ENCODE measurements at places on chromosomes 2 and 18.

DNA sequence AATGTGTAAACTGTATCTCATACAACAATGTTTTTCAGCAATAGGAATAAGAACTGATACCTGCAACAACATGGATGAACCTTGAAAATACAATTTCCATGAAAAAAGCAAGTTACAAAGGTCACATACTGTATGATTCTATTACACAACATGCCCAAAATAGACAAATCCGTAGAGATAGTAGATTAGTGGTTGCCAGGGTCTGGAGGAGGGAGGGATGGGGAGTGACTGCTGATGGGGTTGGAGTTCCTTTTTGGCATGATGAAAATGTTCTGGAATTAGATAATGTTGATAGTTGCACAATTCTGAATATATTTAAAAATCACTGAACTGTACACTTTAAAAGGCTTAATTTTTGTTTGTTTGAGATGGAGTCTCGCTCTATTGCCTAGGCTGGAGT is 33.8 kb downstream of the UBXN4 start:
- DNase-seq: no peak

DNA sequence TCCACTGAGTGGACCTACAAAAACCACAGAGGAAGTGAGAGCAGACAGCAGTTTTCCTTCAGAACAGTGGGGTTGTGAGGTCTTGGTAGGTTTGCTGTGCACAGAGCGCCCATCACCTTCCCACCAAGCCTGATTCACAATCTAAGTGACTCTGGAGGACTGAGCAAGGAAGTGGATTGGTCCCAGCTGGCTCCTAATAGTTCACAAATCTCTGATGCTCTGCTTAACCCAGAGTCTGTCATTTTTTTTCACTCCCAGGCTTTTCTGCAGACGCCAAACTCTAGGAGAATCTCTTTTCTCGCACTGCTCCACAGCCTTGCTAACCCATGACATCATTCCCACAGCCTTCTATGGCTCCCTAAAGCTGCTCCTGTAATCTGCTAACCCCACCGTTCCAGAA is 280.4 kb downstream of the C1D start:
- no peak for DNase-seq

- DNase-seq: no peak
These were observed 695.5 kb downstream of the LRRTM4 start for GRCh38 chr2:76826691-76827090.

DNA sequence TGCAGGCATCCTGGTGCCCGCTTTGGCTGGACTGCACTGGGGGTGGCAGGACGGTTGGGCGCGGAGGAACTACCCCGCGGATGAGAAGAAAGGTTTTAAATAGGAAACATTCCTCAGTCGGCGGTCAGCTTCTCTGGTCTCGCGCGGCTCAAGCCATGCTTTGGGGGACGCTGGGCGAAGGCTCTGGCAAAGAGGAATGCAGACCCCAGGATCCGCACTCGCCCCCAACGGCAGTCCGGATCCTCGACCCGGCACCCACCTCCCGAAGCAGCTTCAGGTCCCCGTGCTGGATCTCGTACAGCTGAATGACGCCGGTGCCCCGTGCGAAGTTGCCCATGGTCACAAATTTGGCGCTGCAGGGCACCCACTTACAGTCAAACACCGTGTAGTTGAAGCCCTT is 686 bp upstream of the PNO1 start:
- DNase-seq: no peak

DNA sequence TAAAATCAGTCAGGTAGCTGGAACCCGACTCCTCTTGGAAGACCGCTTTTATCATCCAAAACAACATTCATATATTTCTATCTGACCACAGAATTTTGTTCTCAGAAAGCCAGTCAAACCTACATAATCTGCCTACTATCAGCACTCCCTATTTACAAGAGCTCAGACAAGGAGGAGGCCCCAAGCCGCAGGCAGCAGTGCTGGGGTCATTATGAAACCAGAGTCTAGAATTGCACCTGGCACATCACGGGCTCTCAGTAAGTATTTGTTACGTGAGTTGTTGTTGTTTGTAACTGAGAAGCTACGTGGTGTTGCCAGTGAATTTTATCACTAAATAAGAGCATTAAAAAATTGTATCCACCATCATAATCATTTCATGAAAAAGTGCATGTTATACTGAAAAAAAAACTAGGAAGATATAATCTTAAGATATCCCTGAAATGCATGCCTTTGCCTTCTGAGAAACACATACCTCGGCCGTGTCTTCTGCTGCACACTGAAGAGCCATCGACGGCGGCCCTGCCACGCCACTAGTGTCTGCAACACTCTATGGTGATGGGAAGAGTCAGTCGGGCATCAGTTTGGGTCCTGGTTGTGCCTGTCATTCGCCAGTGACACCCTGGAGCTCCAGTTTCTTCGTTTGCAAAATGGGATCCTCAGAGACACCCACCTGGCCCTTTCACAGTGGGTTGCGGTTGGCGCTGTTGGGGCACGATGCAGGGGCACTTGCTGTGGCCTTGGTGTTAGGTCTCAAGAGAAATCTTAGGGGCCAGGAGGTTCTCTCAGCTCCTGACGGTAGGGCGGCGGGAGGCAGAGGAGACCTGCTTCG is 505.9 kb downstream of the EIPR1 start:
- DNase-seq: no peak

DNA sequence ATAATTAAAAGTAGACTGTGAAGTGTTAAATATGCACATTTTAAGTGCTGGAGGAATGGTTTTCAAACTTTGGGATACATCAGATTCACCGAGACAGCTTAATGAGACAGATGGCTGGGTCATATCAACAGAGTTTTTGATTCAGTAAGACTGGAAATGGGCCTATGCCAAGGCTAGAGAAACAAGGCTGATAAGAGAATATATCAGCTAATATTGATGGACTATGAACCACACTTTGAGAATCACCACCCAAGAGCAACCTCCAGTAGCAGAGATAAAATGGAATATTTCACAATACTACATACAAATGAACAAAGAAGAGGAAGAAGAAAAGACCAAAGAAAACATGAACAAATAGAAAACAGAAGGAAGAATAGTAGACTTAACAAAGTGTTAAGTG is 450.2 kb upstream of the KLHL29 start:
- DNase-seq: peak; percentile 16

- DNase-seq: peak; percentile 32
These were observed 479.3 kb downstream of the CPS1 start for GRCh38 chr2:211035548-211036185.

DNA sequence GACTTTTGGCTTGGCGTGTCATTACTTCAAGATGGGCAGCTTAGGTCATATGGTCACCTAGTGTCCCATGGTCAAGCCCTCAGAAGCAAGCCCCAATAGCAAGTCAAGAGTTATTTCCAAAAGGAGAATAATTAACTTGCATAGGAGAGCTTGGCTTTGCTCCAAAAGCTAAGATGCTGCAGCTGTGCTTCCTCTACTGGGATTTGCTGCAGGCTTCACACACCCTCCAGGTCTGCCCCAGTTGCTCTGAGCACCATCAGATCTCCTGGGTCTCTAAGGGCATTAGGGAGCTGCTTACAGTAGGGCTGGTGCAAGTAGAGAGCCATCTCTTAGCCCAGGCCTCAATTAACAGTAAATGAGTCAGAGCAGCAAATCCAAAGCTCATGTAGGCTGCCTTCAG is 46.6 kb downstream of the THUMPD2 start:
- DNase-seq: peak; percentile 41

GRCh38 chr2:229489016-229489415 is 217.9 kb upstream of the PID1 start:
- DNase-seq: no peak

DNA sequence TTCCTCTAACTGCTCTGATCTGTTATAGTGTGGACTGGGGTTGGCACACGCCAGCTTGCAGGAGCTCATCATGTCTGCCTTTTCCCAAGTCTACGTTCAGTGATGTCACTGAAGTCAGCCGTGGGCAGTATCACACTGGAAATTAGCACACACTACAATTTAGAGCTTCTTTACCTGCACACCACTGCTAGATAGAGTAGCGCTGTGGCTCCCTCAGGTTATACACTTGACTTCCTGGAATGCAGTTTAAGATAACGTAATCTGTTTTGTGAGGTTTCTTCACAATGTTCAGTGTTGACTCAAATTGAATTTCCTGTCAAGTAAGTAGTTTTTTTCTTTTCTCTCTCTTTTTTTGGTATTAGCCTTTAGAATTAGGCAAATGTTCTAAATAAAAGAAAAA is 487.2 kb downstream of the DCDC2C start:
- DNase-seq: no peak

DNA sequence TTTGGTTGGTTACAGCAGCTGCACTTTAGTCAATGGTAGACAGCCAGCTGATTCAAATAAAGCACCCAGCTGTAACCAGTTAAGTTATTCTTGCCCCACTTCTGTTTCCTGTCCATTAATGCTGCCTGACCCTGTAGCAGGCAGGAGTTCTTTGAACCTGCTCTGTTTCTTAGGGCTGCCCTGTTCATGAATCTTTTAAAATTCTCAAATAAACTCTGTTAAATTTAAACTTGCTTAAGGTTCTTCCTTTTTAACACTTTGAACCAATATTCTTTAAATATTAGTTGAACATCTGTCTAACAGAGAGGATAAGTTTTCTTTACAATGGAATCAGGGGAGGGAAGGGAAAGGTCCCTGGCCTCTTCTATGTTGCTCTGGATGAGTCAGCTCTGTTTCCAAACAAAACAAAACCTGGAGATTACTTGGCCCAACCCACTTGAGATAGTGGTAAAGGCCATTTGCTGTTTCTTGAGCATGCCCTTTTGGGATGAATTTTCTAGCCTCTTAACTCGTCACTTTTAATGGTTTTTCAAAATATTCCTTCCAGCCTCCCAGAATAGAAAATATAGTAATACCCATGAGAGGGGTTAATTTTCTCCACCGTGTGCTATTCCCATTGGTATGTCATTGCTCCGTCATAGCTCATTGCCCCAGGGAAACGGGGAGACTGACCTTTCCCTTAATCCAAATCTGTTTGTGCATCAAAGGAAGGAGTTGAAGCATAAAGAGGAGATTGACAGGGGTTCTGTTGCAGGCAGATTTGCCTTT is 112.1 kb upstream of the FHL2 start:
- no peak for DNase-seq

- no peak for DNase-seq
These were observed 10.7 kb downstream of the ACP1 start for GRCh38 chr2:275466-275865.

- no peak for DNase-seq
These were observed 2.4 kb upstream of the GPC1 start for GRCh38 chr2:240432820-240433801.

All from NCI-H1694 treated with DMSO at 0.1 percent for 48 hours (cell line).